ENCODE measurements at places on chromosomes 11 and 22.

GRCh38 chr11:112844517-112844916, 116.7 kb upstream of the NCAM1 start:
- no peak for DNase-seq

DNA sequence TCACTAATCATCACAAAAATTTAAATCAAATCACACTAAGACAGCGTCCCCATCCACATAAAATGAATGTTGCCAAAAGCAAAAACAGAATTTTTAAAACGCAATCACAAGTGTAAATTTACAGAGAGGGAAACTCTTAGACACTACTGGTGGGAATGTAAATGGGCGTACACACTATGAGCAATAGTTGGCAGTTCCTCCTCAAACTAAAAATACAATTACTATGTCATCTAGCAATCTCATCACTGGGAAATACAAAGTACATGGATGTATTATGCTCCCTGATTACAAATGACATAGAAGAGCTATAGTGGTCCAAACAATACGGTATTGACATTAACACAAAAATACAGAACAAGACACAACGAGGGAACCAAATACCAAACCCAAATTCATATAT, 8.7 kb upstream of the RGL4 start:
- no peak for DNase-seq

- no peak for DNase-seq
These were observed 219.3 kb upstream of the POU2AF2 start for GRCh38 chr11:111026241-111026640.

DNA sequence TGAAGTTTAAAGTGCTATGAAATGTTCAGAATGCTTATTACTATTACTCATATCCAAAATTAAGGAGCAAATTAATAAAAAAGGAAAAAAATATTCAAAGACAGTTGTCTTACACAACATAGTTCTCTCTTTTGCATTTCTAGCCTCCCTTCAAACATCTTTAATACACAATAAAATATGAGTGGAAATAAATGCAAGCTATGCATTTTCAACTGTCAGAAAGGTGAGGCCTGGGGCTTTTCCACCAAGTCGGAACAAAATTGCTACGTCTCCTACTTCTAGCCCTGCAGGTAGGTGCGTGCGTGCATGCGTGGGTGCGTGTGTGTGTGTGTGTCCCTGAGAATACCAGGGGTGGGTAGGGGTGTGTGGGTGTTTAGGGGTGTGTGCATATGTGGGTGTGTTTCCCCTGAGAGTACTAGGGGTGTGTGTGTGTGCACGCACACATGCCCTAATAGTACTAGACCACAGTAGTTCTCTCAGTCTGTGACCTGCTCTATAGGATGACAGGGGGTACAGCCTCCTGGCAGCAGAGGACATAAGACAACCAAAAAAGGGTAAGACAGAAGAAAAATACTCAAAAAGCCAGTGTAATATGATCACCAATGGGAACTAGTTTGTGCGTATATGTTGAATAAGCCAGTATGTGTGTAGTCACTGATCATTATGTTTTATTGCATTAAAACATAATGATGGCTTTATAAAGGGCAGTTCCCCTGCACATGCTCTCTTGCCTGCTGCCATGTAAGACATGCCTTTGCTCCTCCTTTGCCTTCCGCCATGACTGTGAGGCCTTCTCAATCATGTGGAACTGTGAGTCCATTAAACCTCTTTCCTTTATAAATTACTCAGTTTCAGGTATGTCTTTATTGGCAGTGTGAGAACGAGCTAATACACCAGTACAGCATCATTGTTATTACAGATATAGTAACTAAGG, 89.4 kb downstream of the FAM168A start:
- no peak for DNase-seq

DNA sequence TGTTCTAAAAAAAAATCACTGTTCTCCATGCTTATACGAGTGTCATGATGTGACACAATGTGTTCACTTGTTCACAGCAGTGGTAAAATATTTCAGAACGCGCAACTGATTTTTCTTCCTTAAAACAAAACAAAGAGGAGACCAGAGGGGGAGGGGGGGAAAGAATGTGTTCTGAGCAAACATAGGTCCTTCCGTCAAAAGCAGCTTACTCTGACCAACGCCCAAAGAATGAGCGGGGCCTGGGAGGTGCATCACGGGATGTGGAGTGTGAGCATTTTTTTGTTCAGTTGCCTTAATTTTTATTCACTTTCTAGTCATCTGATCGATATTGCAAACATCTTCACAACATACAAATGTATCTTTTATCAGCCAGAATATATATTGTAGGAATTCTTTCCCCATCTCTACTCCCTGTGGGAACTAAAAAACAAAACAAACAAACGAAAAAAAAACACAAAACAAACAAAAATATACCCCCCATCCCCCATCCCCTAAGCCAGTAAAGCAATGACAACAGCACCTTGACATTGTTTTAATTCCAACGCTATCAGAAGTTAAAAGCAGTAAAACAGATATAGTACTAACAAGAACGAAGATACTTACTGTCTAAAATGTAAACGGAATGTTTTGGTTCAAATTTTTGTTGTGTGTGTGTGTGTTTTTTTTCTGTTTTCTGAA, 43.3 kb downstream of the BDNF start:
- DNase-seq: no peak

- no peak for DNase-seq
These were observed 2.4 kb upstream of the CECR2 start for GRCh38 chr22:17366830-17367229.

- no peak for DNase-seq
These were observed 5.4 kb downstream of the NEFH start for GRCh38 chr22:29485448-29485847.

Measured in NCI-H1417 treated with DMSO at 0.1 percent for 48 hours (cell line).